ENCODE measurements at places on chromosomes 5 and 9.

GRCh38 chr5:34045023-34045422 lies 2.0 kb upstream of the C1QTNF3 start:
- DNase-seq, result no peak

GRCh38 chr5:180605554-180606214 lies 14.4 kb upstream of the SCGB3A1 start:
- peak; percentile 69 for DNase-seq

DNA sequence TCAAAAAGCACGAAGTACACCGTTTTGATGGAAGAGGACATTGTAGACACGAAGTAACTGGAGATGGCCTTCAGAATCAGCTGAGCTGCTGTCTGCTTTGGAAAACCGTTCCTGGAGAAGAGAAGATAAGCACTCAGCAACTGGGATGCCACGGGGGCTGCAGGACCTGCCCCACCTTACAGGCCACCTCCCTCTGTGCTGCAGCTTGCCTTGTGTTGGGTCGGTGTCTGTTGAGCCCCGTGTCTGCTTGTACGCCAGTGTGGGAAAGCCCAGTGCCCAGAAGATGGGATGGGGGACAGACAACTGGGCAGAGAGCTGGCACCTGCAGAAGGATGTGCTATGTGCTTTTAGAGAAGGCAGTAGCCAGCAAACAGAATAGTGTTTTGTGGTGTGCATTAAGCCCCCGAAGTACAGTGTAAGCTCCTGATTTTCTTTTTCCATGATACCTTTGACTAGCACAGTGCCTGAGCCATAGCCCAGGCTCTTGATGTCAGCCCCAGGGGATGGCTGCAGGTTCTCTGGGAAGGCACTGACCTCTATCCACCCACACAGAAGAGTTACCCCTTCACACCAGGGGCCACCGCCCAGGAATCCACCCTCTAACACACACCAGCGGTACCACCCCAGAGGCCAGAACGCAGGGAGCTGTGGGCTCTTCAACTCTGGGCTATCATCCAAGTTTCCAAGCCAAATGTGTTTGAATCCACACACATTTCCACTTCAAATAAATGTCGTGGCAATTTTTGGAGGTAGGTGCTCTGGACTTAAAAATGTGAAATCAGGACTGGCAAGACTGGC lies 63.8 kb downstream of the MACROH2A1 start:
- no peak for DNase-seq

- no peak for DNase-seq
These were observed 184.4 kb upstream of the OR13F1 start for GRCh38 chr9:104319685-104320084.

- DNase-seq, result no peak
These were observed 72.7 kb downstream of the SEMA4D start for GRCh38 chr9:89425024-89425805.

DNA sequence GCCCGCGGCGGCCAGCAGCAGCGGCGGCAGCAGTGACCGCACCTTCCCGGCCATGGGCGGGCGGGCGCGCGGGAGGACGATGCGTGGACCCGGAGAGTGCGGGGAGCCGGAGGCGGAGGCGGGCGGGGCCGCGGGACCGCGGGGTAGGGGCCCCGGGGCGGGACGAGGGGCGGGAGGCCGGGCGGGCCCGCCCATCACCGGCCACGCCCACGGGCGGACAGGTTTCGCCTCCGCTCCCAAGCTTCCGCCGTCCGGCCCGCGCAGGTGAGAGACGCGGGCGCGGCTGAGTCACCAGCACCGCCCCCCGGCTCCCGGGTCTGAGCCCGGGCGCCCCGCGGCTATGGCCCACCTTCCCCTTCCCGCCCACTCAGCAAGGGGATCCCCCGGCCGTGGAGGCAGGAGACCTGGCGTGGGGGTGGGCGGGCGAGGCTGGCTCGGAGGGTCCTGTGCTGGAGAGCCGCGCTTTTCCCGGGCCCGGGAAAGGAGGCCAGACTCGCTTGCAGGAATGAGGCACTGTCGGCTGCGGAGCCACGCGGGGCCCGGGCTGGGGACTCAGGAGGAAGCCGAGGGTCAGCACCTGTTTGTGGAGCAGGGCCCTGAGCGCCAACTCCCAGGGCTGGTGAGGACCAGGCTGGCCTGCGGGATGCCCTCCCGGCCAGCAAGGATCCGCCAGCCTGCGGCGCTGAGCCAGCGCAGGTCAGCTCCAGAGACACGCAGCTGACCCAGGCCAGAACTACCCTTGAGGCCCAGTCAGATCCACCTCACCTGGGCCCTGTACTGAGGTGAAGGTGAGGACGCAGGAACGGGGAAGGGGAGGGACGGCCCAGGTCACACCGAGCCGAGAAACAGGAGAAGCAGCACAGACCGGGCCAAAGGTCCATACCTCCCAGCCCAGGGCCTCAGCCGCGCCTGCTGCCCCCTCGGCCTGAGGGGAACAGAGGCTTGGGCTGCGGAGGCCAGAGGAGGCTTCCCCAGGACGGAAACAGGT lies at the start of gene ENTPD2:
Gene ENTPD2, minus strand, starts transcription at position 118 of the 988 bp plus-strand sequence. Its CDS starts 64 bp downstream, at position 54.
- DNase-seq, result no peak

GRCh38 chr5:161077936-161078545 lies 226.0 kb upstream of the ATP10B start:
- DNase-seq, result no peak

DNA sequence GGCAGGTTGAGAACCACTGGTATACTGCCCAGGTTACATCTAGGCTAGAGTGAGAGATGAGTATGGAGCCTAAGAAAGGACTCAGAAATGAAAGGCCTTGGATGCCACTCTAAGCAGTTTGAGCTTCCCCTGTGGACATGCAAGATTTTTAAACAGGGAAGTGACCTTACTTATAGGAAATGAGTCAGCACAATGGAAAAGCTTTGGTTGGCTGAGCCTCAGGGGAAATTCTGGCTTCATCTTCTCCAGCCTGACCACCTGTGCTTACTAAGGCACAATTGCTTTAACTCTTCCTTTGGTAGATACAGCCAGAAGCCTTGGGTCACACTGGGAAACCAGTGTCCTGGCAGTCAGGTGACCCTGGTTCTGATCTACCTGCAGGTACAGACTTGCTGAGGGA lies 380.2 kb upstream of the ZNF462 start:
- DNase-seq, result no peak

DNA sequence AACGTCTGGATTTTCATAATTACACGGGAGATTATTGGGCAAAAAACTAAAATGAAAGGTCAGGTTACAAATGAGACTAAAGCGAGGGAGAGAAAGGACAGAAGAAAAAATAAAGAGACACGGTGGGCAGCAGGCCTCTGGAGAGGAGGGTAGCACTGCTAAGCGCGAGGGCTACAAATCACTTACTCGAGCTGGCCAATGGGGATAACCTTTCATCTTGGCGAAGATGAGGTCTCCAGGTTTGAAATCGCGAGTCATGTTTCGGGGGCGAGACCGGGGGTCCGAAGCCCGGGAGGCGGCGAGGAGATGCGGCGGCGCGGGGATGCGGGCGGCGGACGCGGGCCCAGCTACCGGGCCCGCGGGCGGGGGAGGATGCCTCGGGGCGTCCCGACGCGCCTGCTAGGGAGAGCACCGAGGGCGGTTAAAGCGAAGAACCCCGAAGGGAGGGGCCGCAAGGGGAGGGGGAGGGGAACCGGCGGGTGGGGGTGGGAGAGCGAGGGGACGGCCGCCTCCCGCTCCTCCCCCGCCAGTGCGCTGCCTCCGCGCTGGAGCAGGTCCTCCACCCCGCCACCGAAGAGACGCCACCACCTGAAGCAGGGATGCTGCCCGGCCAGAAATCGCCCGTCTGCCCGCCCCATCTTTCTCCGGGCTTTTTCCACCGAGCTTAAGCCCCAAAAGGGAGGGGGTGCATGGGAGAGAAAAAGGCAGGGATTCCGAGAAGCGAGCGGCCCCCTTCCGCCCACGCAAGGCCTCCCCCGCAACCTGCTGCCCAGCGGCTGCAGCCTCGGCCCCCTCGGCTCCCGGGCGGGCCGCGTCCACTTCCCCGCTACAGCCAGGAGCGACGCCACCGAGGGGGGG lies 610 bp downstream of the PSIP1 start:
- peak; percentile 65 for DNase-seq

- DNase-seq, result peak; percentile 51
These were observed 11.5 kb upstream of the CARD9 start for GRCh38 chr9:136385015-136385414.

GRCh38 chr5:178637356-178638074 lies 10.7 kb upstream of the CLK4 start:
- no peak for DNase-seq

DNA sequence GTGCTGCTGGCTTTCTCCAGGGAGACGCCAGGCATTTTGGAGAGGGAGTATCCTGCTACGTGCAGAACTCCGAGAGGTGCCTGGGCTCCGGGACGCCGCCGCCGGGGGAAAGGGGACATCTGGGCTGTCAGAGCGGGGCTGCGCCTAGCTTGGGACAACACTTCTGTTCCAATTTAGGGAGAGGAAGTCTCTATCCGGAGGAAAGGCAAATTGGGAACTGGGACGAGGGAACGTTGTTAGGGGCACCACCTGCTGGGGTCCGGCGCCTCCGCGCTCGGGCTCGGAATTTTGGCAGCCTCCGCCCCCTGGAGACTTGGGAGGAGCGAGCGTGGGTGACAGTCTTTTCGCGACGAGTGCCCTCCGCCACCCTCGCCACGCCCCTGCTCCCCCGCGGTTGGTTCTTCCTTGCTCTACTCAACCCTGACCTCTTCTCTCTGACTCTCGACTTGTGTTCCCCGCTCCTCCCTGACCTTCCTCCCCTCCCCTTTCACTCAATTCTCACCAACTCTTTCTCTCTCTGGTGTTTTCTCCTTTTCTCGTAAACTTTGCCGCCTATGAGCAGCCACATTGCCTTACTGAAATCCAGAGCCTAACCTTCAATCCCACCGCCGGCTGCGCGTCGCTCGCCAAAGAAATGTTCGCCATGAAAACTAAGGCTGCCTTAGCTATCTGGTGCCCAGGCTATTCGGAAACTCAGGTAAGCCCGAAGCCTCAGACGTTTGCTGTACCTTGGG lies 1.6 kb downstream of the TSLP start:
- peak; percentile 53 for DNase-seq

GRCh38 chr5:121681229-121681855 lies 170.3 kb upstream of the FTMT start:
- DNase-seq, result no peak

DNA sequence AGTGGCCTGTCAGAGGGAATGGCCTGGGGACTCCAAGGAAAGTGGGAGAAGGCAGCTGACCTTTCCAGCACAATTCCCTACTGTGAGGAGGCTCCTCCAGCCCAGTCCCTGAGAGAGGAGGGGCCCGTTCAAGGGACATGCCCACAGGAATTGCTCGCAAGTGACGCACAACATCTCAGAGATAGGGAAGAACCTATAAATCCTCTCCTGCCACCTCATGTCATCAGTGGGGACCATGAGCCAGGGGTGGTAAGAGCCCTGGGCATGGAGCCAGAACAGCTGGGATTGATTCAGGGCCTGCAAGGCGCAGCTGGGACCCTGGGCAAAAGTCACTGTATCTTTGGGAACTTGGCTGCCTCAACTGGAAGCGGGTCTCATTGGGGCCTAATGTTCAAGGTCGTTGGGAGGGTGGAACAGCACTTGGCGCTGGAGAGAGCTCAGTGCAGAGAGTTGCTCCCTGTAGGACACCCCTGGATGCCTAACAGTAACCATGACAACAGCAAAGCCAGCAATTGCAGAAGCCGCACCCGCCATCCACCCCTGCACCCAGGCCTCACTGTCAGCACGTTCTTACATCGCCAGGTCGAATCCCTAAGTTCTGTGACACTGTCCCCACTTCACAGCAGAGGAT lies 41.3 kb upstream of the ORM1 start:
- DNase-seq, result no peak

DNA sequence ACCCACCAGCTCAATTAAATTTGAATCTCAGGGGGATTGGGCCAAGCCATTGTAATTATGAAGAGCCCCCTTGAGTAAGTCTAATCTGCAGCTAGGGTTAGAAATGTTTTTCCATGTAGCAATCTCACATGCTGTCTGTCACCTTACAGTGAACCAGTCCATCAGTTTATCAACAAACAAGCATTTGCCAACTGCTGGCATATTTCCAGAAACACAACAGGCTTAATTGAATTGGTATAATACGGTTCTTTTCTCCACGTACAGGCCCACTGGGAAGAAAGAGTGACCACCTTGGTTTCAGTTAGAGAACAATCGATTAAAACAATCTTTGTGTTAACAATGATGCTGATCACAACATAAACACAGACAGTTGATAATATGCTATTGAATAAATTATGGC lies 67.4 kb downstream of the NSUN2 start:
- DNase-seq, result no peak

- no peak for DNase-seq
These were observed 173.8 kb upstream of the DAP start for GRCh38 chr5:10934783-10935355.

GRCh38 chr5:120874081-120874862 lies 410.2 kb downstream of the PRR16 start:
- DNase-seq, result no peak

- DNase-seq, result no peak
These were observed 16.4 kb downstream of the MAN2A1 start for GRCh38 chr5:109706095-109706494.

DNA sequence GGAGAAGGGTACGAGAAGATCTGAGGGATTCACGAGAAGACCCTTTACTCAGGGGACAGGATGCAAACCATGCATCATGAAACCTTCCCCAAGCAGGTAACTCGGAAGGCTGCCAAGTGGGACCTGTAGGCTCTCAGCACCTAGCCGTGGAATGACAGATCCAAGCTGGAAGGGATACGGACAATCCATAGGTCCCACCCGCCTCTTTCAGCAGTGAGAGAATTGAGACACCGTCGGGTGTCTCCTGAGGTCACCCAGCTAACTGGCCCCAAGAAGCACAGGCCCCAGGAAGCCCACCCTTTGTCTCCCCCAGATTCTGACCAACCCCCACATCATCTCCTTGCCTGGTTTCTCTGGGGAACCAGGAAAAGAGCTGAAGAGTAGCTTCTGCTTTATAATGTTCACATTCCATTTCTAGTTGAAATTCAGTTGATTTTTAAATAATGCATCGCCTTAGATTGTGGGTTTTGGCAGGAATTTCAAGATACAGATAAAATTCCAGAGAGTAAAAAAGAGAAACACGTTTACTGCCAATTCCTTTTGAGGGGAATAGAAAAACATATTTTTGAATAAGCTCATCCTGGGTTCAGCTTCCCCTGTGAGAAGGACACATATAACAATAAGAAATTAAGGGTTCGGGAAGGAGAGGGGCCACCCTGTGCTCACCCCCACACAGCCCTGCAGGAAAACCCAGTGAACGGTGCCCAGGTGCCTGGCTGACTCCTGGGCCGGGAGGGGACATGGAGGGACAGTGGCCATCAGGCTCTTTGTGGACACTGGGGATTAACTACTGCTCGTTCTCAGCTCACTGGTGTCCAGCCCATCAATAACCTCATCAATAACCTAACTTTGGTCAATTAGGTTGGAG lies 51.1 kb downstream of the NSUN2 start:
- no peak for DNase-seq

DNA sequence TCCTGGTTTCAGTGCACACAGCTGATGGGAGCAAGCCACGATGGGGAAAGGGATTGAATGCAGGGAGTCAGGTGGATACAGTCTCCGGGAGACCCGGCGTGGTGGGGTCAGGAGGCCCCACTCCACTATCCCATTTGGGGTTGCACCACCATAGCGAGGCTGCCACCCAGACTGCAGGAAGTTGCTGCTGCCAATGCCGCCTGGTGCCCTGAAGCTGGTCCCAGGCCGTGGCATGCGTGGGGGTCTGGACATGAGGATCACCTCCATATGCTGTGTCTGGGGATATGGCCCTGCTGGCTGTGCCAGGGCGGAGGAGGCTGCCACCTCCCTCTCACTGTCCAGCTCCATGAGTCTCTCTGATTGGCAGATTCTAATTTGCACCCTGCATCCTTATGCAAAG lies 45.3 kb downstream of the COL5A1 start:
- DNase-seq, result no peak

- DNase-seq, result no peak
These were observed 85.3 kb downstream of the XRCC4 start for GRCh38 chr5:83162601-83163000.

GRCh38 chr9:16125629-16126028 lies 572.8 kb downstream of the CCDC171 start:
- no peak for DNase-seq
